ENCODE measurements at places on chromosomes 5 and 9.

DNA sequence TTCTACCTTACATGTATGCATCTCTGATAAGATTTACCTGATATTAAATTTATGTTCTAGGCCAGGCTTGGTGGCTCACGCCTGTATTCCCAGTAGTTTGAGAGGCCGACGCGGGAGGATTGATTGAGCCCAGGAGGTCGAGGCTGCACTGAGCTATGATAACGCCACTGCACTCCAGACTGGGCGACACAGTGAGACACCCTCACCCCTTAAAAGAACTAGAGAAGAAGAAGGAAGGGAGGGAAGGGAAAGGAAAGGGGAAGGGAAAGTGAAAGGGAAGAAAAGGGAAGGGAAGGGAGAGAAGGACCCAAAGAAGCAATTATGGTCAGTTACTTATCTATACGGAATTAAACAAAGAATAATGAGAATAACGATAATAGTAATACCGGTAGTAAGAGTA, 1.2 kb upstream of the RFK start:
- DNase-seq: no peak

- no peak for DNase-seq
These were observed 4.5 kb upstream of the MOB3B start for GRCh38 chr9:27534131-27534530.

GRCh38 chr5:156929366-156929948, 33.6 kb downstream of the TIMD4 start:
- no peak for DNase-seq

DNA sequence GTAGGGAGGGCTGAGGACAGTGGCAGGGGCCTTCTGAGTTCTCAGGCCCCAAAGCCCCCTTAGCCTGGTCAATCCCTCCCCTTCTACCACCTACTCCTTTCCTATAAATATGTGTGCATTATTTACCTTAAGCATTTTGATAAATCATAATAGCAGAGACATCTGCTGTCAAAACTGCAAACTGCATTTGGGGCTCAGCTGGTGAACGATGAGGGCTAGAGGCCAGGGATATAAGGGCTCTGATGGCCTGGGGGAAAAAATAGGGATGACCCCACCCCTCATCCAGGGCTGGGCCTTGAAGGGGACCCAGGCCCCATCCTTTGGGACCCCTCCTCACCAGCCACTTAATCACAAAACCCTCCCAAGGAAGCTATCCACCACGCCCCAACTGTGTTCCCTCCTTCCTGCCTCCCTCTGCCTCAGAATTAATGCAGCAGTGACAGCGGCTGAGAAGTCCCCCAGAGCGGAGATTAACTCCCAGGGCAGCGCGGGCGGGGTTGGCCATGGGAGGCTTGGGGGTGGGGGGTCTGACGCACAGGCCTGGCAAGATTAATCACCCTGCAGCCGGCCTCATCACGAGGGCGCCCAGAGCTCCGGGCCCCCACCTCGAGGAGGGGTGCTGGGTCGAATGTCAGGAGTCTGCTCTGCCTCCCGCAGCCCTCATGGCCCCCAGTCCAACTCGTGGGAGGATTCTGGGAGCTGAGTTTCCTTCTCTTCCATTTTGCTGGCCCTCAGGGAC, 42.1 kb downstream of the CXXC5 start:
- no peak for DNase-seq

GRCh38 chr5:75342836-75343235, 5.8 kb downstream of the HMGCR start:
- DNase-seq: no peak

DNA sequence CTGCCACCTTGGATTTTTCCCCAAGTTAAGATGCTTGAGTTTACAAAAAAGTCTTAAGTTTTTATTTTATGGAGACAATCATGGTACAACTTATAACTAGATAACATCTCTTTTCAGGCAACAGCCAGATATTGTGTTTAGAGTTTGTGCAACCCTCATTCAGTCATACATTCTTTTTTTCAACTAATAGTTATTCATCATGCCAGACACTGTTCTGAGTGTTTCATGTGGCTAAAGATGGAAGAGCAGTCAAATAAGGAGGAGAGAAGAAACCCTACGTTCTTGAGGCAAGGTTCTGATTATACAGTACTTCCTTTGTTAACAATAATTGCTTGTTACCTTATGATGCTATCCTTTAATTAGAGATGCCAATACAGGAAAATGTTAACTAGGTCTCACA, 42.1 kb upstream of the ZNF462 start:
- no peak for DNase-seq

Data from activated T-helper 1 cell treated with Interleukin-2 at 50 U/mL for 16 hours (primary cell).